NCI-H1048 (cell line): ENCODE measurements at places on chromosomes 2 and 18.

DNA sequence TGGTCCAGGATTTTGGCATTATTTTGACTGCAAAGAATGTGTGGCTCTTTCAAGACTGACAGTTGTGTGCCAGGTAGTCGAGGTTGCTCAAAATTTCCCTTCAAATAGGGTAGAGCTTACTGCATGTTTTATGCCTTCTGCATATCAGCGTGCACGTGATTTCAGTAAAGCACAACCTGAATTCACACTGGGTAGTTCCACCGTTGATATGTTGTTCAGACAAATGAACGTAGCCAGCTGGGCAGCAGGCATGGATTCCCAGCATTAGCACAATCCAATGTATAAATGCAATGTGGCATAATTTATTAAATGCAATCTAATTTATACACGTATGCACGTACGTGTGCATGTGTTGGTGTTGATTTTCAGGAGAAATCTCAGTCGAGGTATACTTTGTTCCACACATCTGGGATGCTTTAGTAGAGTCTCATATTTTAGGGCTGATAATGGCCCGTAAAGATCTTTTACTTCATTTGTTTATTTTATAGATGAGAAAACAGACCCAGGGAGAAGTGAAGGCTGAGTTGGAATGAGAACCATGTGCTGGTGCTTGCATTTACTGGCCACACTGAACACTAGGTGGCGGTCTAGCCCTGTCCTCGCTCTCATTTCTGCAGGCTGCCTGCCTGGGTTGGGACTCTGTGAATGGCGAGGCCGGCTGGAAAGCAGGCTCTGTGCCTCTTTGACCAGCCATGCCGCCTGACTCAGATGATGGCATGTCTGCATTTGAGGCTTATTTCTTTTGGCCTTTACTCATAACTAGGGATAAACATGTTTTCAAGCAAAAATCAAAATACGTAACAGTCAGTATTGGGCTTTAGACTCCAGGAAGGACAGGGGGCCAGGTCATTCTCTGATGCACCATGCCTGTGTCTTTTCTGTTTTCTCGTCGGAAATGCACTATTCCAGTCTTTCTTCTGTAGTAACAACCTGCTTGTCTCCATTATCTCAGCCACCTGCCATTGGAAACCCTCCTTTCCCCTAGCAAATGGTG, 120.4 kb downstream of the RNF144A start:
- DNase-seq, result peak; percentile 13

DNA sequence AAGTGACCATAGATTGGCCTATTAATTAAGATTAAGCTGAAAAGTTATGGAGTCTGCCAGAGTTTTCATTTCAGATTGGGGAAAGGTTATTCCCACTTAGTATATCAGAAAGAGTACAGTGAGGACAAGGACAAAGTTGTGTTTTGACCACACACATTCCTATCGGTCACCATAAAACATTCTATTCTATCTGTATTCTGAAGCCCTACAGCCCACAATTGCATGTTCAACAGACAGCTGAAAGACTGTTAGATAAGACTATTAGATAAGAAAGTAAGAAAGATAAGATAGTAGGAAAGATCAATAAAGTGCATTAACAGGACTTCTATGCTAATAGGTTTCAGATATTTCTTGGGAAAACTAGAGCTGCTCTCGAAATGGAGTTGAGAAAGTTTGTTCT, 26.7 kb upstream of the ACYP2 start:
- no peak for DNase-seq

GRCh38 chr2:64213532-64214275, 69.5 kb upstream of the PELI1 start:
- DNase-seq, result no peak

GRCh38 chr2:12493031-12493513, 223.7 kb upstream of the TRIB2 start:
- no peak for DNase-seq
